Left renal pelvis (tissue), 4 donors: ENCODE measurements at places on chromosomes 13 and 19. TPM values are rescaled to one million over a fixed set of nuclear protein-coding genes. Genes with fewer than 3 reads are reported as not detected.

Gene ZNF223
- 13.1 TPM for polyA plus RNA-seq

Gene TICAM1
- polyA plus RNA-seq = 5.1 TPM

Gene MTMR6
- polyA plus RNA-seq = 24.4 TPM

Gene ZBTB7A
- polyA plus RNA-seq = 7.3 TPM

Gene RNF126
- polyA plus RNA-seq = 20.1 TPM

Gene SIGLEC12
- 0.16 TPM for polyA plus RNA-seq

Gene RGS9BP
- not detected for polyA plus RNA-seq

Gene ZNF799
- 8.1 TPM for polyA plus RNA-seq
